ENCODE measurements at places on chromosomes 12 and 14.
A peak's percentile ranks its signal among the peaks of the same experiment; 100 is the strongest.

DNA sequence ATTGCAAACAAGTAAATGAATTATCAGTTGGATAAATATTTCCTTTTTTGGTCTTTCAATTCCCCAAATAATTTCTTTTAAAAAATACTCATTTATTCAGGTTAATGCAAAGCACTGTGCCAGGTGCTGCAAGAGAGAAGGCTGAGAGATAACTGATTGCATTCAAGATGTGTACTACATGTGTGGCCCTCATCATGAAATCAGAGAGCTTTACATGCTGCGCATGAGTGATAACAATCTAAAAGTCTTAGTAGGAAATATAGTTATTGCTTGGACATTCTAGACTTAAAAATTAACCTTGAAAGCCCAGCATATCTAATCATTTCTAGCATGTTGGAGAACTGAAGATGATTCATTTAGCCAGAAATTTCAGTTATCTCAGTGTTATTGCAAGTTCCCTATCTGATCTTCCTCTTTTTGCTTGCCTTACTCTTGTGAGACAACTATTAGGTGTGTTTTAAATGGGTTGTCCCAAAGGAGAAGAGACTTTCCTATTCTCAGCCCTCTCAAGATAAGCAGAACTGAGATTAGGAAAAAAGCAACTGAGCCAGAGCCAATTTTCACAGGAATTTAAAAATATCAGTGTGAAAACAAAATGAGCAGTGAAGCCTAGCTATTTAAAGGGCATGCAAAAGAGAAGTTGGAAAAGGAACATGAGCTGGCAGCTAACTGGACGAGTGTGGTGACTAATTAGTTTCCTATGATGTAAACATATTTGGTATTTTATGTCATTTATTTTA, 60.9 kb downstream of the PLEKHA5 start:
- DNase-seq: peak; percentile 5

DNA sequence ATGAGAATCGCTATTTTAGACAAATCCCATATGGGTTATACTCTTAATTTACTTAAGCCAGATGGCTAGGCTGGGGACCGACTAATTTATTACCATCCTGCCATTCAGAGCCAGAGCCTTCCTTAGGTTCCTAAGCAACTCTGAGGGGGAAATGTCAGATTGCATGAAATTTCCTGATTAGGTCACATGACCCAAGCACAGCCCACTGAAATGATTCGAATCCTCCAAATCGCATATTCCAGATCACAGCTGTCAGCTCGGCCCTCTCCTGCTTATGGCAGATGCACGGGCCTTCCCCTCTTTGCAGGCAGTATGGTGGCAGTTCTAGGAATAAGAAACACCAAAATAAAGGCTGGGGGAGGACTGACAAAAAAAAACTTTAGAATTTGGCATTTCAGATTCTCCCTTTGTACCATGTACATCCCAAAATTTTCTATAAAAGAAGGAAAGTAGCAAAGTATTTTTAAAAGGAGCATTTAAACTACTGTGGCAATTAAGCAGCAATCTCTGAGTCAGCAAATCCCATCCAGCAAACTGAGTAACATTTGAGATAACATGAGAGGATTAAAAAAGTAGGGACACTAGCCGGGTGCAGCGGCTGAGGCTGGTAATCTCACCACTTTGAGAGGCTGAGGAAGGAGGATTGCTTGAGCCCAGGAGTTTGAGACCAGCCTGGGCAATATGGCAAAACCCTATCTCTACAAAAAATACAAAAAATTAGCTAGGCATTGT, 30.5 kb upstream of the NUDT4 start:
- no peak for DNase-seq

DNA sequence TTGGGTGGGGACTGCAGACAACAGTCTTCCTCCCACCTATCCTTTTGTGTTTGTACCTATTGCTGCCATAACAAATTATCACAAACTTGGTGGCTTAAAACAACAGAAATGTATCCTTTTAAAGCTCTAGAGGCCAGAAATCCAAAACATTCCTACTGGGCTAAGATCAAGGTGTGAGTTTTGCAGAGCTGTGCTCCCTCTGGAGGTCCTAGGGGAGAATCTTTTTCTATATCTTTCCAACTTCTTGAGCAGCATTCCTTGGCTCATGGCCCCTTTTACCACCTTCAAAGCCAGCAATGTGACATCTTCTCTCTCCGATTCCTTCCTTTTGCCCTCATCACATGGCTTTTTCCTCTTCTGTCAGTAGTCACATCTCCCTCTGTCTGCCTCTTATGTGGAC, 190.6 kb downstream of the TTC8 start:
- no peak for DNase-seq

GRCh38 chr14:93971635-93972027, 4.7 kb downstream of the ASB2 start:
- DNase-seq: no peak

- no peak for DNase-seq
Observed at GRCh38 chr12:123094349-123095077, 56.4 kb downstream of the PITPNM2 start.

DNA sequence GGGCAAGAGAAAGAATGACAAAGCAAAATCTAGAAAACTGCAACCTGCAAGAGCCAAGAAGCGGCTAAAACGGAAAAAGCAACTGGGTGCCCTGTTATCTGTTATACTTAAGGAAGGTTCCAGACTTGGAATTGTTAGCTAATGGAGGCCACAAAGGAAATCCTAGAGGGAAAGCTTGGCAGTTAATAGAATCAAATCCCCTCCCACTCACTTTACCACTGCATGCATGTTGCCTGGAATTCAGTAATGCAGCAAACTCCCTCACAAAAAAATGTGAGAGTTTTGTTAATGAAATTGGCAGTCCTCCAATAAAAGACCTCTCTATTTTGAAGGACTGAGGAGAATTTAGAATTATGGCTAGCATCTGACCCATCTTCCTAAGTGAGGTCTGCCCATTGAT, 164.2 kb upstream of the SOX5 start:
- no peak for DNase-seq

DNA sequence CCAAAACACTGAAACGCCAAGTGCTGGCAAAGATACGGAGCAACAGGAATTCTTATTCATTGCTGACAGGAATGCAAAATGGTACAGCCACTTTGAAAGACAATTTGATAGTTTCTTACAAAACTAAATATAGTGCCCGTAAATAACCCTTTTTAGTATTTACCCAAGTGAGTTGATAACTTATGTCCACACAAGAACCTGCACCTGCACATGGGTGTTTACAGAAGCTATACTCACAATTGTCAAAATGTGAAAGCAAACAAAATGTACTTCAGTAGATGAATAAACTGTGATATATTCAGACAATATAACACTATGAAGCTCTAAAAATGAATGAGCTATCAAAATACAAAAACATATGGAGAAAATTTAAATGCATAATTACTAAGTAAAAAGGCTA, 86.6 kb downstream of the ATXN7L3B start:
- no peak for DNase-seq

DNA sequence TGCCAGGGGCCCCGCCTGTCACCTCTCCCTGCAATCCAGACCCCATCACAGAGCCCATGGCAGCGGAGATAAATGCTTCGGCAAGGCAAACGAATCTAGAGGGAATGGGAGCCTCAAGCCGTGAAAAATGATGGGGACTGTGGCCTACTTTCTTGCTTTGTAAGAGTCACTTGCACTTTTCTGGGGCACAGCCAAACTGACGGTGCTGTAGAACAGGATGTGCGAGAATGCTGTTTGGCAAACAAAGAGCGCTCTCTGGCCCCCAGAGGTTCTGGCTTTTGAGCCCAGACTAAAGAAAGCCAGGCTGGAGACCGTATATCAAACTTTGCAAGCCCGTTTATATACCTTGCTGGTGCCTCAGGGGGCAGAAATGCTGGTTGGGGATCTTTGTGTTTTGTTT, 108.7 kb downstream of the CACNA1C start:
- DNase-seq: no peak

DNA sequence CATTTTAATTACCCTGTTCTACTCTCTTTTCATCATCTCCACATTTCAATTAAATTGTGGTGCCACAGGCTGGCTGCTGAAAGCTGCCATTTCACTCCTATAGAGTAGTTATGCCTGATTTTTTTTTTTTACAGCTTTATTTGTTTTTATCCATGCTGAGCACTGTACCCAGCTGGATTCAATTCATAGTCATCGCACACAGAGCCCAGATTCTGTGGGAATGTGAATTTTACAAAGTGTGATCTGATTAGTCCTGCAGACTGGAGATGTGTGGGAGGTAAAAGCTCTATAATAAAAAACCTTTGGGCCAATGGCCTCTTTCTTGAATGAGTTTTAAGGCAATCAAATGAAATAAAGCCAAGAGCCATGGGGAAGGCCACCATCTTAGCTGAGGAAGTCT, 190.2 kb downstream of the ANO4 start:
- DNase-seq: no peak

- DNase-seq: no peak
Observed at GRCh38 chr12:119153477-119154434, 25.0 kb upstream of the HSPB8 start.

DNA sequence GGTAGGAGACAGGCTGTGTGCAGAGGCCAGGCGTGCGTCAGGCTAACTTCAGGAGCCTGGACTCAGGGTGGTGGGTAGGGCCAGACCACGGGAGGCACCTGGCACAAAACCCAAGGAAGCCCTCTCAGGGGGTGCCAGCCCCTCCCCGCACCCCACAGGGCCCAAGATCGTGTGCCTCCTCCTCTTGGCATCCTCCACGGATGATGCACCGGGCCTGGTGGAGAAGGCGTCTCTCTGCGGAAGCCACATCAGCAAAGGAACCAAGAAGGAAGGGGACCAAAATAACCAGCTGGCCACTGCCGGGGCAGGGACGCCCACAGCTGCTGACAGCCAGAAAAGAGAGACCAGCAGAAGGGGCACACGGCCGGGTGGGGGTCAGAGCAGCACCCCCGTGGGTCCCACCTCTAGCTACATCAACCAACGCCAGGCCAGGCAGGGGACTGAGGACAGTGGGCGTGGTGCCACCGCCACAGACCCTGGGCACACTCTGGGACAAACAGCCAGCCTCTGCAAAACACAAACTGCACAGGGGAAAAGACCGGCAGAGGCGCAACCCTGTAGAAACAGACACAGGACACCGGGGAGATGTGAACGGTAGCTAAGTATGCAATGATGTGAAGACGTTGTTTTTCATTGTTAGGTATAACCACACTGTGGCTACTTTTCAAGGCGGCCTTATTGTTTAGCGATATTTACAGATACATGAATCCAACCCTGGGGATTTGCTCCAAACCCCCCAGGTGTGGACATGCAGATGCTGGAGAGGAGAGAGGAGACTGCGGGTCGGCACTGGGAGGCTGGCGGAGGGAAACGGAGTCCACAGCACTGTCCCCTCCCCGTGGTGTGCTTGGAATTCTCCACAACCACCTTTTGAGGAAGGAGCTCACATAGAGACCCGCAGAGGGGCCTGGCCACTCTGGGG, 26.1 kb upstream of the C14orf180 start:
- no peak for DNase-seq

DNA sequence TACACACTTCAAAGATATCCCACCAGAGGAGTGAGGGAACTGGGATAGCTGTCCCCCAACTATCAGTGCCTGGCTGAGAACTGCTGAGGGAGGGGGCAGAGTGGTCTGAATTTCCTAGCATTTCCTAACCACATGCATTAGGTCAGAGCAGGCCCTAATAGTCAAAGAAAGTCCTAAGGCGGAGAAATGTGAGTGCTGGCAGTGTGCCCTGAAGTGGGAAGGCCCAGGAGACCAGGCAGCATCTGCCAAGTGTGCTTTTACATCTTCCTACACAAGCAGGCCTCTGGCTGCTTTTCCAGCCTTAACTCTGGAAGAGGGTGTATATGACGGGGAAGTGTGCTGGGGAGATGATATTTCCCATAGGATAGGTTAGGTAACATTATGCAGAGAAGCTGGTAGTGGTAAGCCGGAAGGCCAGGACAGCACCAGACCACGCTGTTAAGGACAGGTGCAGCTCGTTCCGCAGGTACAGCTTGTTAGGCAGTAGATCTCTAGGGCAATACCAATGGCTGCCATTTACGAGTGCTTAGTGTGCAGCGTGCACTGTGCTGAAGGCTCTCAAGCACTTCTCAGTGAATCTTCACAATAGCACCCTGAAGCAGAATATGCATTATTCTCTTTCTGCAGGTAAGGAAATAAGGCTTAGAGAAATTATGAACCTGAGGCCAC, 9.1 kb upstream of the CCDC198 start:
- no peak for DNase-seq

DNA sequence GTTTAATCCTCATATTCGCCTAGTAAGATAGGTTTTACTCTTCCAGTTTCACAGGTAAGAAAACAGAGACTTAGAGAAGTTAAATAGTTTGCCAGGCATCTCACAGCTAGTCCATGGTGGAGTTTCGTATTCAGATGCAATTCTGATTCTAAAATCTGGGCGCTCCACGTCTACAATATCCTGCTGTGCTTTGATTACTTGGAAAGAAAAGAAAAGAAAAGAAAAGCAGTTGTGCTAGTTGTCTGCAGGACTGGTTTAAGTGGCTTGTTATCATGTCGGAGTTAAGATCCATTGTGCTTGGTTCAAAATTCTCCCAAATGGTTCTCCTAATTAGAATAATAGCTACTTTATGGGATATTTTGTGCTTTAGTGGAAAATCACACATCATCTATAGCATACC, 18.6 kb downstream of the AKAP3 start:
- DNase-seq: no peak
